ENCODE measurements at places on chromosomes 2 and 18.

GRCh38 chr2:20170704-20171250, 54.2 kb downstream of the SDC1 start:
- no peak for ATAC-seq

DNA sequence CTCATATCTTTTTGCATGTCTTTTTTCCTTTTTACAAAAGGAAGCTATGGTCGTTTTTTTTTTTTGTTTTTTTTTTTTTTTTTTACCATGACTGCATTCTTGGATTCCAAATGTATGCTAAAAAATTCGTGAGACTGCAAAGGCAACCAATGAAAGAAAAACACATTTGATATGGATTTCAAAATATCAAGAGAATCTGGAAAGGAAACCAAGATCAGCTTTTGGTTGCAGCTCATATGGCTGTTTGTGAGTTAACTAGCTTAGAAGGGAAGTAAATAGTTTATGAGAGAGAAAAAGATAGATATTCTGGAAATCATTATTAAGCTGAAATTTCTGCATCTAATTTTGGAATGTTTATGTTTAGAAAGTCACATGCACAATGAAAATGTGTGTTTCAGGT, 110.3 kb downstream of the PRPF40A start:
- no peak for ATAC-seq

- ATAC-seq, result peak; percentile 36
Measured at GRCh38 chr2:28972778-28973335, 8.2 kb upstream of the TOGARAM2 start.

DNA sequence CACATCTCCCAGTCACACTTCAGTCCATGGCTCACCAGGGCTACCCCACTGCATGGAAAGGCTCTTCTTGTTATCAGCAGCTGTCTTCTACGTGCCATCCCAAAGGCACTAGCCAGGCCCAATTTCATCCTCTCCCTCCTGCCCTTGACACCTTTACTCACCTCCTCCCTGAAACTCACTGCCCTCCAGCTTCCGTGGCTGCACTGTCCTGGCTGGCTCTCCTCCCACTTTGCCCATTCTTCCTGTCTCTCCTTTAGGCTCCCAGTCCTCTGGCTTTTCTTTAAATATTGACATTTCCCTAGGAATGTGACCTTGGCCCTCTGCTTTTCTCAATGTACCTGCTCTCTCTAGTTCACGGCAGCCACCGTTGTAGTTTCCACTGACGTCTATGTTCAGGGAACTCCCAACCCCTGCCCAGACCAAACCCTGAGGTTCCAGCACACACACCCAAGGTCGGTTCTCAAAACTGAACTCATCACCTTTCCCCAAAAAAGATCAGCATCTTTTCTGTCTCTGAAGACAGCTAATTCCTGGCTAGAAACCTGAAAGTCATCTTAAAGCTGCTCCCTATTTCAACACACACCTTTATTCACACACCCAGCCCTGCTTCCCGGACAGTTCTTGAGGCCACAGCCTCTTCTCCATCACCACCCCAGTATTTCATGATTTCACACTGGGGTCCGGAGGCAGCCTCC, 36.7 kb downstream of the WDFY1 start:
- ATAC-seq, result peak; percentile 54

GRCh38 chr2:37794717-37795116, 123.3 kb upstream of the CDC42EP3 start:
- ATAC-seq, result no peak

- ATAC-seq, result no peak
Measured at GRCh38 chr18:22556222-22557167, 138.8 kb upstream of the CTAGE1 start.

- ATAC-seq, result no peak
Measured at GRCh38 chr2:170836027-170836426, 19.3 kb downstream of the GAD1 start.
